RKO (cell line): ENCODE measurements at places on chromosomes 7 and 10.

GRCh38 chr7:625376-625971 lies 101.0 kb upstream of the DNAAF5 start:
- DNase-seq, result no peak

- DNase-seq, result no peak
Observed at GRCh38 chr7:96997512-96998032, 7.8 kb upstream of the DLX6 start.

GRCh38 chr7:36034020-36034419 lies 119.0 kb upstream of the EEPD1 start:
- peak; percentile 52 for DNase-seq

DNA sequence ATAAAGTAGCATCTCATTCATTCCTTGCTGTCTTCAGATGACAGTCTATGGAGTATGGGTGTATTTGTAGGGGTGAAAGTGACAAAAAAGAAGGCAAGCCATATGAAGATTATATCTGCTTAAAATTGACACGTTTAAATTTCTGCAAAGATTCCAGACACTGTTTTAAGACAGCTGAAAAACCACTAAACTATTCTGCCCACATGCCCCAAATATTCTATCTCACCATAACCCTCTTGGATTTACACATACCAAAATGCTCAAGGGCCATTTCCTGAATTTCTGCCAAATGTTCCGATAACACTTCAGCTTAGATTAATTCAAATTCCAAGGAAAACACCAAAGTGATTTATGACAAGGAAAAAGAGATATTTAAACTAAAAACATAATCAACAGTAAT lies 99.9 kb upstream of the IL6 start:
- no peak for DNase-seq

GRCh38 chr7:107613948-107614347 lies 33.9 kb downstream of the BCAP29 start:
- DNase-seq, result no peak

- no peak for DNase-seq
Observed at GRCh38 chr10:68604441-68604840, 44.3 kb downstream of the TET1 start.

DNA sequence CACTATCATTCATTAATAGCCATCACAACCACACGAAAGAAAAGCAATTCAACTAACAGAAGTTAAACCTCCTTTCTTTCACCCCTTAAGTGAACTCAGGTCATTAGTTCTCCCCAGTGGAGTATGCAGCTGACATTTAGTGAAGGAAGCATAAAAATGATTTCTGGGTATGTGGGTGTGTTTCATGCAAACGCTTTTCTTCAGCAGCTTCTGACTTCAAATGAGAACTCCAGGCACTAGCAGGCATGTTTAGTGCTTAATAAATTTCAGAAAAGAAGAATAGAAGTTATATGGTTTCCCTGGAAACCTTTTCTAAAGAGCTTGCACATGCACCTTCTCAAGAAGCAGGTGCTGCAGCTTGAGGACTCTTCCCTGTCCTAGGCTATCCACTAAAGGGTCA lies 62.5 kb downstream of the PIK3CG start:
- no peak for DNase-seq

- DNase-seq, result no peak
Observed at GRCh38 chr7:70787286-70787685, 344.7 kb upstream of the GALNT17 start.

GRCh38 chr10:100008708-100009282 lies 952 bp downstream of the DNMBP start:
- DNase-seq, result peak; percentile 49

- no peak for DNase-seq
Observed at GRCh38 chr10:91460681-91461080, 50.5 kb downstream of the HECTD2 start.

GRCh38 chr10:22325272-22326144 lies 4.6 kb downstream of the BMI1 start:
- peak; percentile 84 for DNase-seq

DNA sequence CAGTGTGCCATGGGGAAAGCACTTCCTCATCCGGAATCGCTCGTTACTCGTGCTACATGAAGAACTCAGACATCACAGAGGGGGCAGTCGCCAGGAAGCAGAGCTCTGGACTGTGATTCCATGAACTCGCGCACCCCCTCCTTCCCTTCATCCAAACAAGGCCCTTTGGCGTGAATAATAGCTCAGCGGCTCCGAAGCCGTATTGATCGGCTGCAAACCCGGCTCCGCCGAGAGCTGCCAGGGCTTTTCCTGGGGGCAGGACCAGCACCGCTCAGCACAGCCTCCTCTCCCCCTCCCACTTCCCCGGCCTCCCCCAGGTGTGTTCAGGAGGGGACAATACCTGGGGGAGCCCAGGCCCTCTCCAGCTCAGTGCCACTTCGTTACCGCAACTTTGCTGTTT lies 129.0 kb upstream of the TCF7L2 start:
- no peak for DNase-seq

DNA sequence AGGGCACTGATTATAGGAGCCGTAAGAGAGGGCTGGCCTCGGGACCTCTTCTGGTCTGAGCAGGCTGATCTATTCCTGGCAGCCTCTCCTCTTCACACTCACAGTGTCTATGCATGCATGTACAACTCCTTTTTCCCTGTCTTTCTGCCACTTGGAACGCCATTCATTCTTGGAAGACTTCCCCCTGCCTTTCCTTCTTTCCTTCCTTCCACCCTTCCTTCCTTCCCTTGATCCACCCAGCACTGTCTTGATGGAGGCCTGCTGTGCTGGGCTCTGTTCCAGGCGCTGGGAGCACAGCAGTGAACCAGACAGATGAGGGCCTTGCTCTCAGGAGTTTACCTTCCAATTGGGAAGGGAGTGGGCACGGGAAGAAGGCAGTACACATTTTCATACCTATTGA lies 114.8 kb downstream of the SH3PXD2A start:
- no peak for DNase-seq

- peak; percentile 22 for DNase-seq
Observed at GRCh38 chr10:7264313-7264756, 146.5 kb downstream of the SFMBT2 start.

DNA sequence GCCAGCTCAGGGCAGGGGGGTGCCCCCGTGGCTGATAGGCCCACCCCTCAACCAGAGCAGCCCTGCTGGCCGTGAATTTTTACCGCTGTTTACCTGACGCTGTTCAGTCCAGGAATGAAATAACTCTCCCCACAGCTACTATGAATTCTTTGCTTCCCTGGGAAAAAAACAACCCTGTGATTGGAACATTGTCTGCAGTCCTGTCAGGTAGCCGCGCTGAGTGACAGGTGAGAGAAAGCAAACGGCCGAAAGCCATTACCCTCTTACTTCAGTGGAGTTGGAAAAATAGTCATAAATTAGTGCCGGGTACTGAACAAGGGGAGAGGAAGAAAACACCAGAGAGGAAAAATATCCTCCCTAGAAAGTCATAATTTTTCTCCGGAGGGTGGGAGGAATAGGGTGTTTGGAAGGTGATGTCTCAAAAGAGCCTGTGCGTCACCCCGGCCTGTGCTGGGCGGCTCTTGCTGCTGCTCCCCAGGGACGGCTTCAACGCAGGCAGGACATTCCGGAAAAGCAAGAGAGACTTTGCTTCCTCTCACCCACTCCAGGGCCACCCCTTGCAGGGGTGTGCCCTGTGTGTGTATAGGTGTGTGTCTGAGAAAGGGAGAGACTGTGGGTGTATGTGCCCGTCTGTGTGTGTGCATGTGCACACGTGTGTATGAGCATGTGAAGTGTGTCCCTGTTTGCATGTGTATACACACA lies 69.0 kb downstream of the CDH23 start:
- no peak for DNase-seq

DNA sequence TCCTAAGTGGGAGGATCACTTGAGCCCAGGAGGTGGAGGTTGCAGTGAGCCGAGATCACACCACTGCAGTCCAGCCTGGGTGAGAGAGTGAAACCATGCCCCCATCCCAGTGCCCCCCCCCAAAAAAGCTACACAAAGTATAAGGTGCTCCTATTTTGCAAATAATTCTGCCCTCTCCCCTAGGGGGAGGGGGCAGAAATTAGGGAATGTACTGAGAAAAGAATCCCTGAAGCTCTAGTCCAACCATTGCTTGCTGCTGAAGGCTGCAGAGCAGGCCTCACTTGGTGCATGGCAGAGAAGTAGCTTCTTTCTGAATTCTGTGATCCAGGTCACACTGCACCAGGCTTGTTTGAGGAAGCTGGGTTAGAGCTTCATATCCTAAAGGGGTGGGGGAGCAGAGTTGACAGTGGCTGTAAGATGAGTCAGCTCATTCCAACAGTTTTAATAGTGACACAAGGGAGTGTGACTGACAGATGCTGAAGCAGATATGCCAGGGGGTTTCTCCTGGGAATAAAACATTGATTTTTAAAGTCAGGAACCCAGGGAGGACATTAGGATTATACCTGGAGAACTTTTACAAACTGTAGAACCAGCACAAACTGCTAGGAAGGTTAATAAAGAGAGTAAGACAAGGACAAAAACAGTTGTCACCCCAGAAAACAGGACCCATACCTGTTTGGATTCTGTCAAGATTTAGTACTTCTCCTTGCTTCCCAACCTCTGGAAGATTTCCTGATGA lies 32.8 kb upstream of the STRIP2 start:
- peak; percentile 36 for DNase-seq

DNA sequence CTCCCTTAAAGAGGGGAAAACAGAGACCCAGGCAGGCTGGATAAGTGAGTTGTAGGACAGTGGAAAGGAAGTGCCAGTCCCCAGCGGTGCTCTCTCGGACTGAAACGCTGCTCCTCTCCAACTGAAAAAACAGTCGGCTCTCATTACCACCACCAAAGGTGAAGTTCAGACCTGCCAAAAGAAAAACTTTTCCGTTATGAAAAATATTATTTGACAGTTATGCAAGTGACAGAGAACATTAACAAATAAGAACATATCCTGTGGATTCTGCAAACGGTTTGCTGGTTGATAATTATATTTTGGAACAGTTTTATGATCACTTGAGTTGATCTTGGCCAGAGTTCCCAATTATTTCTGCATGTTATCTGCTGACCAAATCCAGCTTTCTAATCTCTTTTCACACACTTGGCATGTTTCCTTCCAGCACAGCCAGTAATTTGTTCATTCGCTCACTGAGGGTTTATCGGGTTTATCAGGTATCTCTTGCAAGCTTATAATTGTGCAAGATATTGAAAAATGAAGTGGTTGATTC lies 82.6 kb downstream of the PTPRE start:
- no peak for DNase-seq

DNA sequence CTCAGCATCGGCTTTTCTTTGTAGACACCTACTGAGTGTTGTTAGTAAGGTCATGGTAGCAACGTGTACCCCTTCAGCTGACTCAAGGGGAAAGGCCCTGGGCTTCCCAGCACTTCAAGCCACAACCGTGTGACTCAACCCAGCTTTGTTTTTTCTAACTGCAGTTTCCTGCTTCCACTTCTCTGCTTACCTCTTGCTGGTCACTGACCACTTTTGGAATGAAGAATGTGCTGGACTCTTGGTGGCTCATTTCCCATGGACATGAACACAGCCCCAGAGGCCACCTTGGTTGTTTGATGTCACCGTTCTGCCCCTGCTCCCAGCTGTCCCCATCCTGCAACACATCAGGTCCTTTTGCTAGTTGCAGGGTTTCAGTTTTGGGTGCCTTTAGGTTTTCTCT lies 69.5 kb upstream of the ZNF438 start:
- peak; percentile 72 for DNase-seq

GRCh38 chr10:47335906-47336305 lies 12.3 kb upstream of the RBP3 start:
- no peak for DNase-seq

DNA sequence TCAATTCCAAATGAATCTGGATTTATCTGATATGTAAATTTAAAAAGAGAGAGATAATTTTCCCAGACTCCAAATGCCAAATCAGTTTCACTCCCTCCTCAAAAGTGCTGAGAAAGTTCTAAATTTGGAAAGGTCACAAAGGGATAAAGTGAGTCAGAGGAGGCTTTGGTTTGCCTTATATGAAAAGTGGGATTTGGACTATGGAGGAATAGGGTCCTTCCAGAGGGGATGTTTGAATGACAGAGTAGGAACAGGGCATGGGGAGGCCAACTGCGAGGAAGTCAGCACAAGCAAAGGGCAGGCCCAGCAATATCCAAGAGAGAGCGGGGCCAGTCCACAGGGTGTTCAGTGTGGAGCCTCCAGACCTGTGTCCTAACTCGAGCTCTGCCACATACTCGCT lies 9.8 kb upstream of the FAS start:
- DNase-seq, result no peak

GRCh38 chr7:141477865-141478264 lies 73.3 kb upstream of the AGK start:
- peak; percentile 30 for DNase-seq

- DNase-seq, result no peak
Observed at GRCh38 chr10:15865304-15865703, 5.0 kb upstream of the MINDY3 start.

- DNase-seq, result no peak
Observed at GRCh38 chr10:124470544-124471434, 9.2 kb downstream of the LHPP start.

DNA sequence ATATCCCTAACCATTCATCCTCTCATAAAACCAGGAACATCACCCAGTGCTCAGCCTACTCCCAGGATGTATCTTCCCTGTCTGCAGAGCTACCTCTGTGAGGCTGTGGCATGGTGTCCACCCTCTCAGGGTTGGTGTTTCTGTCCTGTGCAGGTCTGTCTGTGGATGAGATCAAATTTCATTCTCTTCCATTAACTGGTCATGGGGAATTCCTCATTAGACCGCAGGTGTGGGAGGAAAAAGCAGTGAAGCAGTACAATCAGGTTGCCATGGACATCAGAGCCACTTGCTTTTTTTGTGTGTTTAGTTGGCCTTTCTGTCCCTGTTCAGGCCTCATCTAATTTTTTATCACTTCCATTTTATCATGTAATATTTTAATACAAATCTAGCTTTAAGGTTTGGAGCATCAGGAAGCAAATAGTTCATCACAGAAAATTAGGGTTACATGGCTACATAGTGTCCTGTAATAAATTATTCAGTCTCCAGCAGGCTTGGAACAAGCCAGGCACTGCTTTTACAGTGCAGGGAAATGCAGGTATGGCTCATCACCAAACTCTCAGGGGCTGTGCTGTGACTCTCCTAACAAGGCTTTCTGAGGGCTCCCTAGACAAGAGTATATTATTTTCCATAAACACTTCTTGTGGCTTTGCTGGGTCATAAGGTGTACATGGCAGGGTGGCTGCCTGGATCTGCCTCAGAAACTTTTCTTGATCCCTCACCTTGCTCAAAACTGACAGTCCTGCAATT lies 594.9 kb upstream of the IGFBP3 start:
- DNase-seq, result no peak

DNA sequence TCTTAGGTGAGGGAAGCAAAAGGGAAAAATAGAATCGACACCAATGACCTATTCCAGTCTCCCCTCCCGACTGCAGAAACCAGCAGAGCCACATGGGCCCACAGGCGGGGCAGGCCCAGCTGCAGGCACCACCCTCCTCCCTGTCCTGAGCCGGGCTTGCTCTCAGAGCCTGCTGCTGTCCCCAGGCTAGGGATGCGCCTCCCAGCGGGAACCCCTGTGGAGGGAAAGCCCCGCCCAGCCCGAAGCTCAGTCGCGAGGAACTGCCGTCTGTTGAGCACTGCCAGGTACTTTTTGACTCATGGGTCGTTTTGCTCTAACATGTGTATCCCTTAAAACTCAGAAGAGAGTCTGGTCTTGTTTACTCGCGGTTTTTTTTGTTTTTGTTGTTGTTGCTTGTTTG lies 124.5 kb upstream of the RET start:
- no peak for DNase-seq
